ENCODE measurements at places on chromosomes 3 and 15.
A peak's percentile ranks its signal among the peaks of the same experiment; 100 is the strongest.

GRCh38 chr3:66609660-66610561, 109.1 kb upstream of the LRIG1 start:
- ATAC-seq = no peak

DNA sequence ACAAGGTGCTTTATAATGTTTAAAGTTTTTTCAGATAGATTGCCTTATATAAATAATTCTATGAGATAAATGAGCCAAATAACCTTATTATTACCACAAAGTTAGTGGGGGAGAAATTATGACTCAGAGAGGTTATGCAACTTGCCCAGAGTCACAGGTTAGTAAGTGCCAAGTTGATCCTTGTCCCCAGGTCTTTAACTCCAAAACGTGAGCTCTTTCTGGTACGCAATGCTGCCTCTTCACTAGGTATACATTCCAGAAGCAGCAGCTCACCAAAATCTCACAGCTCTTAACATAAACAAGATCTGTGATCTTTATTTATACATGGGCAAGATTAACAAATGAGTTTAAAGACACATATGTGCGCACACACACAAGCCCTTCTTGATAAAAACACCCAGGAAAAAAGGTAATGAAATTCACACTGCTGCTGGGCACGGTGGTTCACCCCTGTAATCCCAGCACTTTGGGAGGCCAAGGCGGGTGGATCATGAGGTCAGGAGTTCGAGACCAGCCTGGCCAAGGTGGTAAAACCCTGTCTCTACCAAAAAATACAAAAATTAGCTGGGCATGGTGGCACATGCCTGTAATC, 59.8 kb upstream of the NR2F2 start:
- ATAC-seq = no peak

DNA sequence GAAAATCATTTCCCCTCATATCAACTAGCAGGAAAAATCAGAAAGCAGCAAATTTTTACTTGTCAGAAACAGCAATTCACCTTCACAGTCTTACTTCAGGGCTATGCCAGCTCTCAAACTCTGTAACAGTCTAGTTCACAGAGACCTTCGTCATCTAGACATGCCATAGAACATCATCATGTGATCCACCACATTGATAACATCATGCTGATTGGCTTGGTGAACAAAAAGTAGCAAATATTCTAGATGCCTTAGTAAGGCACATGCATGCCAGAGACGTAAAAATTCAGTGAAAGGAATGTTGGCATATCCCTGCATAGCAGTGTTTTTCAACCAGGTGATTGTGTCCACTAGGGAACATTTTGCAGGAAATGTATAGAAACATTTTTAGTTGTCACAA, 8.6 kb upstream of the SCAPER start:
- ATAC-seq = no peak

DNA sequence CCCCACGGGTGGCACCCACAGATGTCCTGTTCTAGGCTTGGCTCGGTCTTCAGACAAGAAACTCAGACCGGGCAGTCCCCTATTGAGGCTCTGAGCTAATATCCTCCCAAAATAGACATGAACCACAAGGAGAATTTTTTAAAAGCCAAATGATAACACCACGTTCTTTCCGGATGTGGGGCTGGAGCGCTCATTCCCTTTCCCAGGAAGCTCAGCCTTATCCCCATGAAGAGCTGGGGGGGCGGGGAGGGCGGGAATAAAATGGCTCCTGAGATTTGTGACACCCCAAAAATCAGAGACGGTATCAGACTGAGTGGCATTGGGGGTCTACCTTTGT, 1.1 kb downstream of the SLC6A1 start:
- ATAC-seq = no peak

DNA sequence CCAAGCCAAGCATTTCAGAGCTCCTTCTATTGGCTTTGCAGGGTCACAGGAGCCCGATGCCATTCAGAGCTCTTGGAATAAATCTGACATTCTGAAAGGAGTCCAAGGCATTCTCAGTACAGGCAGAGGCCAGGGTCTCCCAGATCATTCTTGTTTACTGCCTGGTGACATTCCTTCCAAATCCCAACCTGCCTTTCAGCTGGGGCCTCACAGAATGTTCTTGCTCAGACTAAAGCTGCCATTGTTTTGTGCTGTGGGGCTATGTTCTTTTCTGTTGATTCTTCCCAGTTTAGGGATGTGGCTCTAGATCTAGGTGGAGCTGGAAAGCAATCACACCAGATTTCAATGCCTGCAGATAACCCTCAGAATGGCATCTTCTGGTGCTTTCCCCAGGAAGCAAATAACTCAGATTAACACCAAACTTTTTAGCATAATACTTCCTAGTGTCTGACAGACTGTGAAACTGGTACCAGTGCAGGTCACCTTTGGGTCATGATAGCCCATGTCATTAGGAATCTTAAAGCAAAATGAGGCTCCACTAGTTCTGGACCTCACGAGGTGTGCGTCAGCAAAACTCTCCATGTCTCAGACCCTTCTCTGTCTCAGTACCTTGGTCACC, 166.9 kb downstream of the CHST2 start:
- ATAC-seq = no peak

DNA sequence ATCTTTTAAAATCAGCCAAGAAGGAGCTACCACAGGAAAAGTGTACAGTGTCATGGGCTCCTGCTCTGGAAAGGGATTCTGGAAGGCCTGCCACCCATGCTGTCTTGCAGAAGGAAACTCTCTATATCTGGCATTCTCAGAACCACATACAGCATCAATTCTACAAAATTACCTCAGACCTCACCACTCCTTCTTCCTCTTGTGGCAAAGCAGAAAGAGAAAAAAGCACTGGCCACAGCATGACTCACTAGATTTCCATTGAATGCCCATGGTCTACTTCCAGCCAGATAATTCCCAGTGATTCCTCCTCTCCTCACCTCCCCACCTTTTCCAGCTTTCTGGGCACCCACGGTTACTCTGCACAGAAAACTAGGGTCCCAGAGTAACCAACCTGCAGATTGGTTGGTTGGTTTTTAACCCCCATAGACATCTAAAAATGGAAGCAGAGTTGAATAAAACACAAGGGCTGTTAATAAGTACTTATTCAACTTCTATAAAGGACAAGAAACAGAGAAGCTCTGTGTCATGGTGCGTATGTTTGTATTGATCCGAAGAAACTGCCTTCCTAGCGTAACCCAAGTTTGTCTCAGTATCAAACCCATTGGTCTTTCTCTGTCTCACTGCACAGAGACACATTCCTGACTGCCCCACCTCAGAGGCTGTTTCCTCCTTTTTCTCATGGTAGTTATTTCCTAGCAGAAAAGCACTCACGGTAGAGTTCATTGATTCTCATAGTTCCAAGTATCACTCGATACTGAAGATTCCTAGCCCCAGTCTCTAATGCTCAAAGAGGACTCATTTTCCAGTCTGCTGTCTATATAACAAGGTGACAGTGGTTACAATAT, 67.7 kb downstream of the LDHAL6B start:
- ATAC-seq = peak; percentile 52

GRCh38 chr3:117303443-117303842, 593.9 kb downstream of the TUSC7 start:
- no peak for ATAC-seq

- ATAC-seq = no peak
Measured at GRCh38 chr15:65392368-65392767, 14.6 kb upstream of the IGDCC3 start.

- ATAC-seq = no peak
Measured at GRCh38 chr3:76765511-76765910, 274.4 kb upstream of the ROBO2 start.

DNA sequence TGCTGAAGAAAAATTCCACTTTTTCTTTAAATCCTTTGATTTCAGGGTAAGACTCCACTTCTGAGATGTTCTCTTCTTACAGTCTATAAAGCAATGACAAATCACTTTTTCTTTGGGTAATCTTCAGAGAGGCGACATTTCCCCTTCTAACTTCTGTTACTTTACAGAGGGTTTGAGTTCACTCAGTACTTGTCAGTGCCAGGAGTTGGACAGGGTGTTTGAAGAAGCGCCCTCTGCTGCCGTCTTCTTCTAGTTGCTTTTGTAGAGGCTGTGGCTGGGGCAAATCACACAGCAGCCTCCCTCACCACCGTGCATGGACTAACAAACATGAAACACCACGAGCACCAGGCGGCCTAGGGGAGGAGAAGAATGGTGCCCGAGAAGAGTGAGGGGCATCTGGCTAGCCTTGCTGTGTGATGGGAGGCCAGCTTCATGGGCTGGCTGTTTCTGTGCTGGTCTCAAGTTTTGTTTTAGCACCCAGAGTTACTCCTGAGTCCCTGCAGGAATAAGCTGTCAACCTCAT, at the start of gene CD80:
Gene CD80 (minus strand): TSS at position 174 of the 523 bp plus-strand sequence. CDS start 1,886 bp downstream, outside the sequence.
- ATAC-seq = peak; percentile 80

- ATAC-seq = no peak
Measured at GRCh38 chr3:20669675-20670074, 483.7 kb upstream of the SGO1 start.

DNA sequence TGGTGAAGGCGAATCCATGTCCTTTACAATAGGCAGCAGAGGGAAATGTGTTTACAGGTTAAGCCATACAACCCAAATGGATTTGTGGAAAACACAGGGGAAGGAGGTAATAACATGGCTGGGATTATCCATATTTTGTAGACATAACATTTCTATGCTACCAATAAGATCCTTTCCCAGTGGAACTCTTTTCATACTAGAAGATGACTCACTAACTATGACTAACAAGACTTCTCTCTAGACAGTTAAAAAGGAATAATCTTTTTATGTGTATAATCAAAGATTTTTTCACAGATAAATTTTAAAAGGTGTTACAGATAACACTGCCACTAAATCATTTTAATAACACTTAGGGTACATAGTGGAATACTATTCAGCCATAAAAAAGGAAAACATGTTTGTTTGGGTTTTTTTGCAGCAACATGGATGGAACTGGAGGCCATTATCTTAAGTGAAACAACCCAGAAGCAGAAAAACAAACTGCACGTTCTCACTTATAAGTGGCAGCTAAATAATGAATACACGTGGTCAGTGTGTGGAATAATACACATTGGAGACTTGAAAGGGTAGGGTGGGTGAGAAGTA, 39.6 kb downstream of the VPS13C start:
- ATAC-seq = no peak

GRCh38 chr3:5264093-5264600, 76.6 kb downstream of the EDEM1 start:
- ATAC-seq = no peak

DNA sequence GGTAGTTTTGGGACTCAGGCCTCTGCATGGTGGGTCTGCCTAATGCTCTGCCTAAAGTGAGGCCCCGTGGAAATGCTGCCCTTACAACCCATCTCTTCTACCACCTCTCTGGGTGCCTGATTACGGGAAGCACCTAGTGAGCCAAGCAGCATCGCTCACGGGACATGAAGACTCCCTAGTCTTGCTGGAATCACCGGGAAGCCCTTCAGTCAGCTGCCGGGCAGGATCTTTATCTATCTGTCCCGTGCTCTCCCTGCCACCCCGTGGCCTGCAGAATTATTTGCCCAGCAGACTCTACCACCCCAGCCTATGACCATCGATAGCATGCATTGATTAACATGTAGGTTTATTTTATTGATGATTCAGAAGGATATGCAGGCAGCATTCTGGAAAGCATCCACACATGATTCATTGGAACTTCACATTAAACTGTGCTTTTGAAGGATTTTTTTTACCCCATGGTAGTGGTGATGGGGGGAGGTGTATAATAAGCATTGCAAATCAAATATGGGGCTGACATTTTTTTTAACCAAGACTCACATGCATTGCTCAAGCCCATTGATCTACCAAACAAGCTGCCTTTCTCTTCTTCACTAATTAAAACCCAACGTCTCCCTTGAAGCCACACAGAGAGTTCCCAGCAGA, 63.1 kb downstream of the ATP2B2 start:
- no peak for ATAC-seq

DNA sequence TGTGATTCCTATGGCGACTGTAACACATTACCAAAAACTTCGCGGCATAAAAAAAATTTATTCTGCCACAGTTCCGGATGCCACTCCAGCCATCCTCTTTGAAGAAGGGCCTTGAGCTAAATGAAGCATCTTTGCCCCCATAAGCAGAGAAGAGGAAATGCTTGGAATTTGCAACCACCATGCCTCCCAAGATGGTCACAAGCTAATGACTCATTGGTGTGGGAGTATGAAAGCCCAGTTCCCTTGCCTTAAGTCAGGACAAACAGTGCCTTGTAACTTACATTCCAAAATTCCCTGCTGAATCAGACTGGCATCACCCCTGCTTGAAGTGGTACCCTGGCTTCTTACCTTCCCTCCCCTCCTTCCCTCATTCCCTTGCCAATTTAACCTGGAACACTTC, 1077.4 kb downstream of the EPHA3 start:
- peak; percentile 53 for ATAC-seq

- ATAC-seq = peak; percentile 61
Measured at GRCh38 chr3:15099364-15100098, 583 bp upstream of the RBSN start.

GRCh38 chr3:101811875-101812274, 32.9 kb downstream of the NXPE3 start:
- ATAC-seq = no peak

DNA sequence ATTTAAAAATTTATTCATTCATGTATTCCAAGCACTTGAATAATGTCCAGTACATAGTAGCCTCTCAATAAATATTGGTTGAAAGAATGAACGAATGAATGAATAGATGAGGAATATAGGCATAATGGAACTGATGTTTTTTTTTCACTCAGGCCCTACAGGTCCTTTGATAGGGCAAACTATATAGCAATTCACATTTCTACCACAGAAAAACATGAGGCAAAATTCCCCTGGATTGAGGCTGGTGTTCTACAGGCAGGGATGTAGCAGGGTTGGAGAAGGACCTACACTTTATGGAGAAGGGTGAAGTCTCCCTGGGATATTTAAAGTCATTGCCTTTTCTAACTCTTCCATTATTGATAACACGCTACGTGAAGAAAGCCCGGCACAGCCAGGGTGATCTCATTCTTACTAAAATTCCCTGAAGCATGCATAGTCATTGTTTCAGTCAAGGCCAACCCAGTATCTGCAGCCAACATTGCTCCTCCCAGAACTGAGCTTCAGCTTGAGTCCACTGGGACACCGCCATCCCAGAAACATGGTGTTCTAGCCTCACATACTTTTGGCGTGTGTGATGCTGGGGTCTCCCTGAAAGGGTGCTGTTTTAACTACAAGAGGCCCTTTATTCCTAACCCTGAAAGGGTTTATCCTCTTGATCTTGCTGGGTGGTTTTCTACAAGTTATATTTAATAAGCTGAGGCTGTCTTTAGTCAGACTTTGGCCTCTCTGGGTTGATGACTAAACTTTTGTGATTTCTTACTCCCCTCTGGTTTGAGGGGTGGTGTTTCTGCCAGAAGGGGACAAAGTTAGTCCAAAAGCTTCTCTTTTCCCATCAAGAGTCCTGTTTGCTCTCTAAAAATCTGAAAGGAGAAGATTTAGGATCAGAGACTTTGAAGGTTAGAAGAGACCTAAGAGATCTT, 25.9 kb upstream of the FBN1 start:
- no peak for ATAC-seq

- ATAC-seq = no peak
Measured at GRCh38 chr15:66682865-66683264, 19.2 kb upstream of the SMAD6 start.

All from SK-N-SH treated with all-trans-retinoic acid at 6 μM for 48 hours (cell line).